ENCODE measurements at places on chromosomes 7 and 10. TPM values are rescaled to one million over a fixed set of nuclear protein-coding genes. Genes with fewer than 3 reads are reported as not detected.
A peak's percentile ranks its signal among the peaks of the same experiment; 100 is the strongest.

DNA sequence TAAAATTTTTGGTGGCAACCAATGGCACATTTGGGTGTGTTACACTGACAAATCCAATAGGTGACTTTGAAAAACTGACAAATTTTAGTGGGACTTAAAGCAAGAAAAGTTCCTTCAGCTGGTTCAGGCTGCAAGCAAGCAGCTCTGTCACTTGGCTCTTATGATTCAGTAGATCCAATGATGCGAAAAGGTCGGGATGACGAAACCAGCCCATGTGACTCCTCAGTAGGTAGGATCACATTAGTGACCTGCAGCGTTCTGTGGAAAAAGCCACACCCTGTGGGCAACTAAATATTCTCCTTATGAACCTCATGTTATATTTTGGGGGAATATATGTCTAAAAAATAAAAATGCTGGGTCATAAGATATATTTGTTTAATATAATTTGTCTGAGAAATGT, 13.3 kb upstream of the TSGA13 start:
- DNase-seq = no peak
- H3K4me3 ChIP-seq = no peak overlapping the region
- no peak overlapping the region for H3K27ac ChIP-seq
- H3K4me1 ChIP-seq = no peaks in the 10 kb centered on the region

GRCh38 chr7:5418285-5418582, 5.4 kb downstream of the TNRC18 start:
- H3K27ac ChIP-seq = peak overlapping the region; percentile 77
- peaks cover 16% of the 10 kb centered on the region for H3K36me3 ChIP-seq
- no peak for DNase-seq
- peaks cover 22% of the 10 kb centered on the region for H3K27me3 ChIP-seq

- H3K36me3 ChIP-seq = peaks cover 7% of the 10 kb centered on the region
- H3K27me3 ChIP-seq = peaks cover 11% of the 10 kb centered on the region
- peaks cover 36% of the 10 kb centered on the region for H3K4me1 ChIP-seq
- H3K4me3 ChIP-seq = no peak overlapping the region
- H3K27ac ChIP-seq = peak overlapping the region; percentile 14
- DNase-seq = no peak
Measured at GRCh38 chr7:134722786-134723322, 56.6 kb upstream of the CALD1 start.

- no peak for DNase-seq
- H3K4me1 ChIP-seq = no peaks in the 10 kb centered on the region
- H3K4me3 ChIP-seq = no peak overlapping the region
- H3K36me3 ChIP-seq = peaks cover 22% of the 10 kb centered on the region
- peaks cover 7% of the 10 kb centered on the region for H3K27me3 ChIP-seq
Measured at GRCh38 chr7:158525648-158526484, 61.8 kb downstream of the PTPRN2 start.

DNA sequence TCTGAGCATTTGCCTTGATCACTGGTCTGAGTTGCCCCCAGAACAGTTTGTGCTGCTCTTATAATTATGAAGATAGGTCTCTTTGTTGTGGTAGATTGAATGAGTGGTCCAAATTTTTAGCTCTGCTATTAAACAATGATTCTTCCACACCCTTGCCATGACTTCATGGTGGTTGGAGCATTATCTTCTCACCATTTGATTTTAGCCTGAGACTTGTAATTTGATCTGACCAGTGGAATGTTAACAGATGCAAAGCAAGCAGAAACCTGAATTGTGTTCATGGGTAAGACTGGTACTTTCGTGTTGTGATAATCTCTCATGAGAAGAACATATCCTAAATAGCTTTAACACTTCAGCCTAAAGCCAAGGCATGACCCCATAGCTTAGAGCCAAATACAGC, 139.1 kb downstream of the TFPI2 start:
- DNase-seq = no peak
- peaks cover 8% of the 10 kb centered on the region for H3K4me1 ChIP-seq
- no peaks in the 10 kb centered on the region for H3K27me3 ChIP-seq
- H3K36me3 ChIP-seq = no peaks in the 10 kb centered on the region
- H3K4me3 ChIP-seq = no peak overlapping the region

GRCh38 chr10:6711408-6711841, 131.3 kb upstream of the PRKCQ start:
- H3K4me3 ChIP-seq = no peak overlapping the region
- no peaks in the 10 kb centered on the region for H3K27me3 ChIP-seq
- no peaks in the 10 kb centered on the region for H3K36me3 ChIP-seq
- no peak overlapping the region for H3K27ac ChIP-seq

GRCh38 chr7:11430112-11430511, 401.9 kb downstream of the THSD7A start:
- no peaks in the 10 kb centered on the region for H3K4me1 ChIP-seq
- no peaks in the 10 kb centered on the region for H3K27me3 ChIP-seq
- no peak for DNase-seq
- H3K36me3 ChIP-seq = peaks cover 1% of the 10 kb centered on the region
- H3K27ac ChIP-seq = no peak overlapping the region

DNA sequence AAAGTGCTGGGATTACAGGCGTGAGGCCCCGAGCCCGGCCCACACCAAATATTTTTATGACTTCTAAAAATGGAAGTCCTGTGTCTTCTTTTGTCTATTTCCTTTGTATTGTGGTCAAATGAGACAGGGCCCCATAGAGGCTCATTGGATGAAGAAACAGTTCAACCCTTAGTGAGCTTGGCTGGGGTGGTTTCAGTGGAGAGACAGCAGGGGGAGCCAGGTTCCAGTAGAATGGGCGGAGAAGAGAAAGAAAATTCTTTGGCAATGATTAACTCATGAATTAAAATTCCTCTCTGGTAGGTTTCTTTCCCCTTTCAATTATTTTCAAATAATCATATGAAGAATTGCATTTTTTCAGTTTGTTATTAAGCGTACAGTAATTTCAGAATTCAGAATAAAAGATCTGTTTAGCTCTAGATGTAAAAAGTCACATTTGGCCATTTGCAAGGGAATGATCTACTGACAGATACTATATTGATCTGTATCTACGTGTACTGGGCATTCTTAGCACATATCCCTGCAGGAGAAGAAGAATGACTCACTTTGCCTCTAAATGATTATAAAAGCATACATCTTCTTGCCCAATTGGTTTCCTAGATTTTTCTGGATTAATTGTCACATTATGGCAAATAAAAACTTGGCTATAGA, 43.2 kb downstream of the PNLIPRP3 start:
- no peak overlapping the region for H3K27ac ChIP-seq
- DNase-seq = peak; percentile 46
- no peak overlapping the region for H3K4me3 ChIP-seq
- no peaks in the 10 kb centered on the region for H3K36me3 ChIP-seq
- peaks cover 24% of the 10 kb centered on the region for H3K4me1 ChIP-seq

GRCh38 chr7:100402241-100402640, 26.3 kb downstream of the ZCWPW1 start:
- H3K27me3 ChIP-seq = peaks cover 5% of the 10 kb centered on the region
- no peak overlapping the region for H3K27ac ChIP-seq
- DNase-seq = no peak
- H3K4me1 ChIP-seq = peaks cover 56% of the 10 kb centered on the region

DNA sequence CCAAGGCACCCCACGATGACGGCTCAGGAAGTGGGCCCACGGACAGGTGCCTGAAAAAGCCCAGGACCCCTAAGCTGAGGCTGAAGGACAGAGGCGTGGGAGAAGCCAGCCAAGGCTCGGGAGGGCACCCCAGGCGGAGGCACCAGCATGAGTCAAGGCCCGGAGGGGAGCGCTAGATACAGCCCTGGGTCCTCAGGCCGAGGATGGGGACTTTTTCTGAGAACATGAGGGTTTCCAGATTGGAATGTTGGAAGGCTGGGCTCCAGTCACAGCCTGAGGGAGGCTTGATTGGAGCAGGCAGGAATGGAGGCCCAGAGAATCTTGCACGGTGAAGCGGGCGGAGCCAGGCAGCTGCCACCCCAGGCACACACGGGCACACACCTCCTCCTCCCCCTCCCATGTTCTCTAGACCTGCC, 19.0 kb upstream of the ELFN1 start:
- no peak for DNase-seq
- H3K36me3 ChIP-seq = no peaks in the 10 kb centered on the region
- H3K27me3 ChIP-seq = no peaks in the 10 kb centered on the region

DNA sequence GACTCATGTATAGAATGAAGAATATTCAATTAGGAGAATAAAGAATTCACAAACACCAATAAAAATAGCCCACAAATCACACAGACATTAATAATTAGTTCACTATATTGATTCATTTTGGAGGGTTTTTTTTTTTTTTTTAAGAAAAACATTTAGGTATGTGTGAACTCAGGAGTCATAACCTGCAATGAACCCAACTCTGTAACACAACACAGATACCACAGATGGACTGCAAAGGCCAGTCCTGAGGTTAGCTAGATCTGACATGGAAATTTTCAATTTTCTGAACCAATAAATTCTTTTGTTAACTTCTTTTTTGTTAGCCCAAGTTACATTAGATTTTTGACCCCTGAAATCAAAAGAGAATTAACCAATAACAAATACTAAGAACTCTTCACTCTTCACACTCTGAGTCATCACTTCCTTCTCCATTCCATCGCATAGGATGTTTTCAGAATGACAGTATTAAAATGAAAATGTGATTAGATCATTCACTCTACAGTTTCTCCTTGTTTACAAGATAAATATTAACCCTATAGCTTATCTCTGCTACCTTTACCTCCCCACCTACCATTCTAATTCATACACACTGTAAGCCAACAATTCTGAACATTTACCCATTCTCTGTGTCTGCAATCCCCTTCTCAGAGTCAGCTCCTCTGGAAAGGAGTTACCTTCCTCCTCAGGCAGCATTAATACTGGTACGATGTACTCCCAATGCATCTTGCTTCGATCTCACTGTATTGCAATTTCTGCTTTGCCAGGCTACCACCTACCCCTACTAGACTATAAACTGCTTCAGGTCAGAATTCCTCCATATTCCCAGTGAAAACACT, 141.5 kb downstream of the LRRN3 start:
- no peaks in the 10 kb centered on the region for H3K36me3 ChIP-seq
- no peak overlapping the region for H3K4me3 ChIP-seq
- H3K27ac ChIP-seq = no peak overlapping the region
- no peak for DNase-seq

The CFAP43 gene
- 0.56 TPM for total RNA-seq

The NPSR1 gene
- not detected for total RNA-seq

The WNT16 gene
- total RNA-seq = not detected

Measured in endothelial cell (in vitro differentiated cells).